ENCODE measurements at places on chromosomes 12 and 14.

DNA sequence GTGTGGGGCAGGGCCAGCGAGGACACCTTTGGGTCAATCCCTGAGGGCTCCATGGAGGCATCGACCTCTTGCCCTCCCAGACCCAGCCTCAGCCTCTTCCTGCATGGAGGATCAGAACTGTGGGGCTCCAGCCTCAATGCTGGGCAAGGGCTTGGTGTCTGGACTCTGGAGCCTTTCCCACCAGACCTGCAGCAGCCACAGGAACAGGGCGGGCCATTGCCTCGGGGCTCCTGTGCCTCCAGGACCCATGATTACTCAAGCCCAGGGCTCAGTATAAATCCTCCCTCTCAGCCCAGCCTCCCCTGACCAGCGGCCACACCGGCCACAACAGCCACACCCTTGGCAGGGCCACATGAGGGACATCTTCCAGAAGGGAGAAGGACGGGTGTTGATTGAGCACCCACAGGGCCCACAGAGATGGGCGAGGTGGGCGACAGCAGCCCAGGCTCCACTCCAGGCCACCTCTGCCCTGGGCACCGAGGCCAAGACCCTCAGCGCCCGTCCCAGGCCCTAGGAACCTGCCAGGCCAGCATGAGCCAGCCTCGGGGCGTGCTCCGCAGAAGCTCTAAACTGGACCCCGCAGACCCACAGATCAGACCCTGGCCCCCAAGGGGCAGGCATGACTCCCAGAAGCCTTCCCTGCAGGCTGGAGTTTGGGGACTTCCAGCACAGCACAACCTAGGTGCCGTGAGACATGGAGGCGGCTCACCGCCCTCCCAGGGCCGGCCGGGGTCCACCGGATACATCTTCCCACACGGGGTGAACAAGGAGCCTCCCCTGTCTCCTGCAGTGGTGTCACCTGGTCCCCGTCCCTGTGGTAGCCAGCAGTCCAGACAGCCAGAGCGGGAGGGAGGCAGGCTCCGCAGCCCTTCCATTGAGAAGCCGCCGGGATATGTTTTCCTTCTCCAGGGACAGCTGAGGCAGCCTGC lies 25.1 kb downstream of the NCOR2 start:
- no peak for DNase-seq

DNA sequence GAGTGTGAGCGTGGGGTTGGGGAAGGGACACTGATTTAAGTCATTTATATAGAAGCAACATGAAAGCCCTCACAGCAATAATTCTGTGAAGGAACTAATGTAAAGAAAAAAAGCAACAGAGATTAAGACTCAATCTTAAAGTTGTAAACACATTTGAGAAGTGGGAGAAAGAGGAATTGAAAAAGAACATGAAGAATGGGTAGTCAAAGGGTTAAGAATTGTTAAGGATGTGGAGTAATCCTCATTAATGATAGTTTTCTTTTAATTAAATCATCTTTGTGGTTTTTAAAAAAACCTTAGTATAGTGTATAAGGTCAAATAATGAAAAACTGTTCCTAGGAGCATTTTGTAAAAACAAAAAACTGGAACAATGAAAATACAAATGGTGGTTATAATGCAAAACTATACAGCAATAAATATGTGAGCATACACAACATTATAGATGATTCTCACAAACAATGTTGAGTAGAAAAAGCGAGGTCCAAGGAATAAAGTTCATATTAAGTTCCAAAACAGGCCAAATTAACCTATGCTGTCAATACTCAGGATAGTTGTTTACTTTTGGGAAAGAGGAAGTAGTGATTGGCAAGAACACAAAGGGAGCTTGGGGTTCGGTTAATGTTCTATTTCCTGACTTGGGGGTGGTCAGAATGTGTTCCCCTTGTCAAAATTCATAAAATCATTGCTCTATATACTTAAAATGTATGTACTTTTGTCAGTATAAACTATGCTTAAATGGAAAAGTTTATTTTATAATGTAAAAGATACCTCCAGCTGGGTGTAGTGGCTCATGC lies 120.4 kb upstream of the ATF7IP start:
- DNase-seq = no peak

- DNase-seq = no peak
Observed at GRCh38 chr14:36068777-36069534, 107.6 kb downstream of the PTCSC3 start.

DNA sequence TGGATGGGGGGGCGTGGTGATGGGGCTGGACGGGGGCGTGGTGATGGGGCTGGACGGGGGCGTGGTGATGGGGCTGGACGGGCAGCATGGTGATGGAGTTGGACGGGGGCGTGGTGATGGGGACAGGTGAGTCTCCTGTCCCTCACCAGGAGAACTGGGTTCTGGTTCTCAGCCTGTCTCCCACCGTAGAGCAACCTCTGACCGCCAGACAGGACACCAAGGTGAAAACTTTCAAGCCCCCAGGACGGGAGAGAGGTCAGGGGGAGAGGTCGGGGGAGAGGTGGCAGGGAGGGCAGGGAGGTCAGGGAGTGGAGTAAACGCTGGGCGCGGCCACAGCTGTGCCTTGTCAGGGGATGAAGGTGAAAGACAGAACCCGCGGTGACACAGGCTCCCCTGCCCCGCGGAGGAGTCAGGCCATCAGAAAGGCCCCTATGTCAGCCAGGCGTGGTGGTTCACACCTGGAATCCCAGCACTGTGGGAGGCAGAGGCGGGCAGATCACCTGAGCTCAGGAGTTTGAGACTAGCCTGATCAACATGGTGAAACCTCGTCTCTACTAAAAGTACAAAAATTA lies 84.6 kb downstream of the GALNT9 start:
- no peak for DNase-seq

DNA sequence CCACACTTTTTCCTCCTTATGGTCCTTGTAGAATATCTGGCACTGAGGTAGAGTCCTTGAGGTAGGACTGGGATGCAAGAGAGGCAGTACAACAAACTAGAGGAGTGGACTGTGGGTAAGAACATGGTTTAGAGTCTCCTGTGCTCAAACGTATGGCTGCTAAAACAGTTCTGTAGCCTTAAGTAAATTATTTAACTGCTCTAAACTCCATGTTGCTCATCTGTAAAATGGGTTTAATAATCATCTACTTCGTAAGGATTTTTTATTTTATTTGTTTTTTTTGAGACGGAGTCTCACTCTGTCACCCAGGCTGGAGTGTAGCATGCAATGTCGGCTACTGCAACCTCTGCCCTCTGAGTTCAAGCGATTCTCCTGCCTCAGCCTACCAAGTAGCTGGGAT lies 3.6 kb upstream of the COPZ1 start:
- DNase-seq = no peak

DNA sequence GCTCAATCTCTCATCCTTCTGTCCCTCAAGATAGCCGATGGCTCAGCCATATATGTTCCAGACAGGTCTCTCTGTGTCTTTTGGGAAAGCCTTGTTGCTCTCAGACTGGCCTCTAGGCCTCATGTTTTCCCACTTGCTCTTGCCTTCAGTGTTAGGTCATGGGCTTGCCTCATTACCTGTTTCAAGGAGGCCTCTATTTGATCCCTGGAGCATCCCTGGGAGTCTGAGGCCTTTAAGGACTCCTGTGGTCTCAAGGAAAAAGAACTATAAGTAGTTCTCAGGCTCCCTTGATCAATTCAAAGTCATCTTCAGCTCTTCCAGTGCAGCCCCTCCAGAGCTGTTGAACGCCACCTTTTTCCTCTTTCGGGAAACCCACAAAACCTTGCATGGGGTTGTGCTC lies 47.9 kb downstream of the NTF3 start:
- DNase-seq = peak; percentile 47

- no peak for DNase-seq
Observed at GRCh38 chr12:114827461-114827860, 143.5 kb upstream of the TBX3 start.

- no peak for DNase-seq
Observed at GRCh38 chr14:37403626-37404025, 191.4 kb downstream of the FOXA1 start.

DNA sequence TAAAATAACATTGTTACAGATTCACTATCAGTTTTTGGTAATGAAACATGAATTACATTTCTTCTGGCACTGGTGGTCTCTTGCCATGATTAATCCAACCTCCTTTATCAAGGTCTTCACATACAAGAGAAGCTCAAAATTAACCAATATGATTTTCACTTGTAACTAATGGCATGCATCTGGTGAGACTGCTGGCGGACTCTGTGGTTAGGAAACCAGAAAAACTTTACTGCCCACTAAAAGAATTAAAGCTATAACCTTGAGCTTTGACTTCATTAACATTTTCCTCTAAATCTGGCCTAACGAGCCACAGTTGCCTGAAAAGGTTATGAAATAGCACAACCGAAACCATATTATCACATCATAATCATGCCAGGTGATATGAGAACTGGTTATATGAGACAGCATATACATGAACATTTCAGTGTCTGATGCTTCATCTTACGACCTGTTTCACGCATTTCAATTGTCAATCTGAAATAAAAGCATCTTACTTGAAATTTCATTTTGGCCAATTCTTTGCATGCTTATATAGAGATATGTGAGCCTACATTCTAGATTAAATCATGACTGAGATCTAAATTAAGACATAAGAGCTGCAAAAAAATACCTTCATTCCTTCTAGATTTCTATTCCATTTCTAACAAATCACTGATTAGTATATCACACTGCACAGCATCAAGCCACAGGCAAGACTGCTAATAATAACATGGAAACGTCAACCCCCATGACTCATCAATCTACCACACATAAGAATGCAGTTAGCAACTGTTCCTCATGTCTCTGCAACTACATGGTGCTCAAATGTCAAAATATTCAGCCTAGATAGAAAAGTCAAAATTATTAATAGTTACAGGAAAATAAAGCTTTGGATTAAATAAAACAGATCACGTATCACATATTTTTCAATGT lies 89.3 kb downstream of the OSBPL8 start:
- DNase-seq = no peak

DNA sequence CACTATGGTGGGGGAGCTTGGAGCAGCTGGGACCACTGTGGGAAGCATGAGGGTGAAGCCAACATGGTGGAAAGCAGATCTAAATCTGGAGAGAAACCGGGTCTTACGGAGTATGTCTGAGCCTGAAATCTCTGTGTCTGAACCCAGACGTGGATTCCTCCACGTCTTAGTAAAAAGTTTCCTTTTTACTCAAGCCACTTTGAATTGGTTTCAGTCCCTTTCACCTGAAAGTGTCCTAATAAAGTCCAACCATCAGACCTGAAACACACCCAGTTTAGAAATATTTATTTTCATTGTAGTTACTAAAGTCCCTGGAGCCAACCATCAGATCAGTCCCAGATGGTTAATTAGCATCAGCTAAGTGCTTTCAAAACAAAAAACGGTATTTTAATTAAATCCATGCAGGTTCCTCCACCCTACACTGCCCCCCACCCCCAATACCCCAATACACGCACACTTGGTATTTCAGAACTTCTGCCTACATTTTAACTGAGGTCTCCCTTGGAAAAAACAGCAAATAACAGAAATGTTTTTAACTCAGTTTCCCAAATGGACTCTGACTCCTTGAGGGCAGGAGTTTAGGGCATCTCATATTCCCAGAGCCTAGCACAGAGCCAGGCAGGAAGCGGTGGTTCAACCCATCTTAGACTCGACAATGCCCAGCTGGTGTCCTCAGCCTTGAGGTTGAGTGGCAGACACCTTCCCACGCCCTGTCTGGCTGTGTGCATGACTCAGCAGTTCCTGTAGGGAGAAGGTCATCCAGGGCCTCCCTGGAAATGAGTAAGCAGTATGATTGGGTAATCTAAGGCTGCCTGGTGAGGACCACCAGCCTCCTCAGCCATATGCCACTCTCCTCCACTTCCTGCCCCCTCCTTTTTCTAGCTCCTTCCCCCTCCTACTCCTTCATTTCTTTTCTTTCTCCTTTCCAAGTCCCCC lies 175.8 kb downstream of the TTC8 start:
- DNase-seq = no peak

GRCh38 chr14:100398044-100398443 lies 74.9 kb downstream of the SLC25A47 start:
- no peak for DNase-seq

DNA sequence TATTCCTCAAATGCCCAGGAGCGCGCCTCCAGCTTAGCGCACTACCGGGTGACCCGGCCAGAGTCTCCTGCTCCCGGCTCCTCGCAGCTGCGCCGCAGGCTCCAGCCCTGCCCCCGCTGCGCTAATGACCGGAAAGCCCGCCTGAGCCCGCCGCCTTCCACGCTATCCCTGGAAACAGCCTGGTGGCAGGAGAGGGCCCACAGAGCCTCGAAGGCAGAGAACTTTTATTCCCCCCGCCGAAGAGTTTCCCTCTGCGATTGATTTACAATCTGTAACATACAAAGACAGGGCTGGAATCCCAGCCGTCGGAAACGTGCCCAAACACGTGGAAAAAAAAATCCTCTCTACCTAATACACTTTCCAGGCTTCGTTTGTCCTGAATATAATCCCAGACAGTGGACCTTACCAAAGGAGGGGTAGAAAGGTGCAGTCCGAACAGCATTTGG lies 1.5 kb downstream of the COL2A1 start:
- no peak for DNase-seq

GRCh38 chr14:64766430-64767151 lies 62.4 kb downstream of the PLEKHG3 start:
- no peak for DNase-seq

GRCh38 chr14:90491221-90491885 lies 94.5 kb downstream of the CALM1 start:
- no peak for DNase-seq

- no peak for DNase-seq
Observed at GRCh38 chr12:42504049-42504448, 85.5 kb downstream of the PRICKLE1 start.

DNA sequence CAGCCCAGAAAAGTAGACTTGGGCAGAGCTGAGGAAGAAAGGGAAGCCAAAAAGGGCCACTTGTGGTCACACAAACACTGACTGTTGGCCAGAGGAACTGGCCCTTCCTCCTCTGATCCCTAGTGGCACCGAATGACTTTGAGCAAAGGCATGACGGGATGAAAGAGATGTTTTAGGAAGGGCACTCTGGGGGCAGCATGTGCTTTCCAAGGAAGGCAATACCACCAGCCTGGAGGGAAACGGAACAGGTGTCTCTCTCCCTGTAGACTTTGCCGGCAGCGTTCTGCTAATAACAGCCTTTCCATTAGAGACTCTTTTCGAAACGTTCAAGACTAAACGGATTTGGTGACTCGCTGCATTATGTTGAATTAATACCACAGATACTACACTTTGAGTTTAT lies 12.3 kb upstream of the FBXO21 start:
- DNase-seq = no peak

DNA sequence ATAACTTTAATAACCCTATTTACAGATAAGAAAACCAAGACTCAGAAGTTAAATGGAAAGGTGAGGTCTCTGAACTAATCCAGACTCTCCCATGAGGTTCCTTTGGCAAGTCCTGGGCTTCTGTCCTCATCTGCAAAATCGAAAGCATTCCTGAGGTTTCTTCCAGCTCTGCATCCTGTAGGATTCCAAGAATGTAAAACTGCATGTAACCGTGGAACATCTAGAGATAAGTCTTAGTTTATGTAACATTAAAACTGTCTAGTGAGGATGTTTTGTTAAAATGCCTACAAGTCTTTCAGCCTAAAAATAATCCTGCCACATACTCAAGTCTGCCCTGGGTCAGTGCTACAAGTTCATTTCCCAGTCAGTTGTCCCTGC lies 7.3 kb upstream of the ITFG2 start:
- DNase-seq = no peak

GRCh38 chr14:60632257-60632656 lies 17.0 kb downstream of the SIX1 start:
- no peak for DNase-seq

- DNase-seq = no peak
Observed at GRCh38 chr14:94631536-94632304, 19.5 kb downstream of the SERPINA3 start.

All from NCI-H526 treated with DMSO at 0.1 percent for 48 hours (cell line).